ENCODE measurements at places on chromosomes 7 and 10.

- H3K4me1 ChIP-seq = peaks cover 3% of the 10 kb centered on the region
- H3K4me3 ChIP-seq = peak overlapping the region; percentile 75
- H3K27ac ChIP-seq = peak overlapping the region; percentile 31
- H3K36me3 ChIP-seq = no peaks in the 10 kb centered on the region
These were observed 4.7 kb downstream of the ACBD7 start for GRCh38 chr10:15083674-15084501.

DNA sequence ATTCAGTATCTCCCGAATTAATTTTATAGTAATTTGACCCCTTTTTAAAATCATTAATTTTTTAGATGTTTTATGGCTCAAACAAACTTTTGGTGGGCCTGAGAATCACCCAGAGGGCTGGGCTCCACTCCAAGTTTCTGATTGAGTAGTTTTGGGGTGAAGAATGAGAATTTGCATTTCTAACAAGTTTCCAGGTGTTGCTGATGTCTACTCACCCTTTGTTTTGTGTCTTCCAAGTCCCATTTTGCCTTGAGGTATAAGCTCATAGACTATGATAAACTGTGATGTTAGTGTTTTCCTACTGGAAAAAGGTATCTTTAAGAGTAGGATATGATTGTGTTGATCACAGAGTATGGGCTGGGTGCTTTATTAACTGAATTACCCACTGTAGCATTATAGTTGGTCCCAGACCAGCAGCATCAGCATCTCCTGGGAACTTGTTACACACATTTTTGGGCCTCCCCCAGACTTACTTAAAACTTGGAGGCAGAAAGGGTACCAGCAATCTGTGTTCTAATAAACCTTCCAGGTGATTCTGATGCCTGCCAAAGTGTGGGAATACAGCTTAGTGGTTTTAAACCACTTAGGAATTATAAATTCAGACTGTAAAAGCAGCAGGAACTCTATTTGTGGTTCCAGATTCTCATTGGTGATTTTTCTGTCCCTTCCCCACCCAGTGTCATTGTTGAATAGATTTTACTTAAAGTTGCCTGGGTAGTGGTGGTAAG is 19.1 kb downstream of the ZNRF2 start:
- no peak overlapping the region for H3K27ac ChIP-seq
- no peaks in the 10 kb centered on the region for H3K36me3 ChIP-seq
- H3K4me3 ChIP-seq = no peak overlapping the region
- H3K4me1 ChIP-seq = peaks cover 35% of the 10 kb centered on the region

DNA sequence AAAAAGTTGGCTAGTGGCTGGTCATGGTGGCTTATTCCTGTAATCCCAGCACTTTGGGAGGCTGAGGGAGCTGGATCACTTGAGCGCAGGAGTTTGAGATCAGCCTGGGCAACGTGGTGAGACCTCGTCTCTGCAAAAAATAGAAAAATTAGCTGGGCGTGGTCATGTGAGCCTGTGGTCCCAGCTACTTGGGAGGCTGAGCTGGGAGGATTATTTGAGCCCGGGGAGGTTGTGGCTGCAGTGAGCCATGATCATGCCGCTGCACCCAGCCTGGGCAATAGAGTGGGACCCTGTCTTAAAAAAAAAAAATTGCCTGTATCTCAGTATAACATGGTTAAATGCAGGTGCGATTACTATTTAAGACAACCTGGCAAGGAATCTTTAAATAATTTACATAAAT is 61.0 kb downstream of the ADD3 start:
- no peak for DNase-seq
- H3K27ac ChIP-seq = no peak overlapping the region
- H3K4me3 ChIP-seq = no peak overlapping the region
- H3K36me3 ChIP-seq = no peaks in the 10 kb centered on the region
- H3K27me3 ChIP-seq = no peaks in the 10 kb centered on the region
- peaks cover 47% of the 10 kb centered on the region for H3K4me1 ChIP-seq

DNA sequence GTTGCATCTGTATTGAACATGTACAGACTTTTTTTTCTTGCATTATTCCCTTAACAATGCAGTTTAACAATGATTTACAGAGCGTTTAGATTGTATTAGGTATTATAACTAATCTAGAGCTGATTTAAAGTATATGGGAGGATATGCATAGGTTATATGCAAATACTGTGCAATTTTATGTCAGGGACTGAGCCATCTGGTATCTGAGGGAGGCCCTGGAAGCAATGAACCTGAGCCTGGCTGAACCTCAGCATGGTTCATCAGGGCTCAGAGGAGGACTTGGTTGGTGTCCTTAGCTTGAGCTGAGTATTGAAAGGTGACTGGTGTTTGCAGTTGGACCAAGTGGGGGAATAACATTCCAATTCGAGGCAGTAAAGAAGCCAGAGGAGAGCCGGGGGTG is 4.8 kb downstream of the ADCK2 start:
- H3K27ac ChIP-seq = no peak overlapping the region
- H3K36me3 ChIP-seq = peaks cover 3% of the 10 kb centered on the region
- H3K4me3 ChIP-seq = no peak overlapping the region
- DNase-seq = no peak
- H3K27me3 ChIP-seq = no peaks in the 10 kb centered on the region
- no peaks in the 10 kb centered on the region for H3K4me1 ChIP-seq

DNA sequence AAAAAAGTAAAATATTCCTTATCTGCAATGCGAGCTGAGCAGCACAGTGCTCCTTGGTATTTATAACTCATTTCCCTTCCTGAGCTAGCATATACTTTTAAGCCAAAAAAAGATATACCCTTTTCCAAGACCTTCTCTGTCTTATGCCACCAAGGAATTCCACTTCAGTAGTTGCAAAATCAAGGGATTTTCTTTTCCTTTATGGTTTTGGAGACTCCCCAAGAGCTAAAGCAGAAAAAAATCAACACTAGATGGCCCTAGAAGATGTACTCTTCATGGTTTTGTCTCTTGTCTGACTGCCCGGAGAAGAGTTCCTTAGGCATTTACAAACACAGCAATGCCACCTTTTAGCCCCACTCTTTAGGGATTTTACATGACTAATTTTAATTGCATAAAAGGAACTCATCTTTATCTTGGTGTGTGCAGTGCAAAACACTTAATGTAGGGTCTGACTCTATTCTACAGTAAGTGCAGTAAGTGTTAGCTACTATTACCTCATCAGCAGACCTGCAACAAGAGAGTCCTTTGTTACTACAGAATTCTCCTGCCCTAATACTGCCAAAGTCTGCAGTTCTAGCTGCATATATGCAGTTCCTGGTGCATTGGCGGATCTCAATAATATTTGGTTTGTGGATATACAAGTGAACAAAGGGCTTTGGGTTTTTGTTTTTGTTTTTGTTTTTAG is 443.3 kb downstream of the GFRA1 start:
- no peaks in the 10 kb centered on the region for H3K36me3 ChIP-seq
- no peak overlapping the region for H3K27ac ChIP-seq
- no peaks in the 10 kb centered on the region for H3K4me1 ChIP-seq
- H3K4me3 ChIP-seq = no peak overlapping the region
- DNase-seq = no peak
- no peaks in the 10 kb centered on the region for H3K27me3 ChIP-seq

DNA sequence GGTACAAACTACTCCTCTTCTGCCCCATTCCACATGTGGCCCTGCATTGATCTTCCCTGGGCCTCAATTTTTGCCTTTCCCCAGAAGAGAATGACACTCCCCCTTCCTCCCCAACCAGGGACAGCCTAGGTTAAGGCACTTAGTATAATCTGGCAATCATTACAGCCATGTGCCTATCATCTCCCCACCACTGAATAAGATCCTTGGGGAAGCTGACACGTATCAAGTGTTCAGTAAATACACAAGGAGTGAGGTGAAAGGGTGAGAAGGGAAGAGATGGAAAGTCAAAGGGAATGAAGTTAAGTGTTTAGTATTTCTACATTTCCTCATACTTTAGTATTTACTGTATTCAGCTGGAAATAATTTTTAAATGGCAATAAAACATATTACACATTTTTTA is 31.9 kb downstream of the FBXW4 start:
- no peak for DNase-seq
- no peaks in the 10 kb centered on the region for H3K4me1 ChIP-seq
- peaks cover 45% of the 10 kb centered on the region for H3K36me3 ChIP-seq

DNA sequence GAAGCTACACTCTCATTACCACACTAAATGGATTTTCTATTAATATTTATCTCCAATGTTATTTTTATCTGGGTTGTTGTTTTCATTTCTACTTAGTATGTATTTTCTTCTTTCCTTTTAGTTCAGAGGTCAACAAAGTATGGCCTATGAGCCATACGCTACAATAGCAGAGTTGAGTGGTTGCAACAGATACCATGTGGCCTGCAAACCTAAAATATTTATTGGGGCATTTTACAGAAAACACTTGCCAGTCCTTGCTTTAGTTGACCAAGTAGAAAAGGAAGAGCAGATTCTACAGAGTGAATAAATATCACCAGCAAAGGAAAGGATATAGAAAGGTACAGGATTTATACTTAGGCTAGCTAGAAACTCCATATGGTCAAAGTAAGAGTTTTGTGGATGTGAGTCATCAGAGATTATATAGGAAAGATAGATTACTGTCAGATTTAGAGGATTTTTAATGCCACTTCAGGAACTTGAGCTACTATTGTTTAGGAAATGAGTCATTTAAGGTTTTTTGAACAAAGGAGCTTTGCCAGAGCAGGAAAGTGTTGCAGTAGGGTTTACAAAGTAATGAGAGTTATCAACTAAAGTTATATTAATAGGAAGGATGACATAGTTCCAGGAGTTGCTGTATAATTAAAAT is 323.3 kb upstream of the KAT6B start:
- no peak for DNase-seq
- no peaks in the 10 kb centered on the region for H3K27me3 ChIP-seq
- H3K27ac ChIP-seq = no peak overlapping the region
- H3K4me3 ChIP-seq = no peak overlapping the region
- H3K4me1 ChIP-seq = peaks cover 24% of the 10 kb centered on the region

Data from thoracic aorta (tissue), 2 donors.